Activated CD8-positive, alpha-beta memory T cell treated with anti-CD3 and anti-CD28 coated beads for 1 hour (primary cell): ENCODE measurements at places on chromosomes 1 and 21.

DNA sequence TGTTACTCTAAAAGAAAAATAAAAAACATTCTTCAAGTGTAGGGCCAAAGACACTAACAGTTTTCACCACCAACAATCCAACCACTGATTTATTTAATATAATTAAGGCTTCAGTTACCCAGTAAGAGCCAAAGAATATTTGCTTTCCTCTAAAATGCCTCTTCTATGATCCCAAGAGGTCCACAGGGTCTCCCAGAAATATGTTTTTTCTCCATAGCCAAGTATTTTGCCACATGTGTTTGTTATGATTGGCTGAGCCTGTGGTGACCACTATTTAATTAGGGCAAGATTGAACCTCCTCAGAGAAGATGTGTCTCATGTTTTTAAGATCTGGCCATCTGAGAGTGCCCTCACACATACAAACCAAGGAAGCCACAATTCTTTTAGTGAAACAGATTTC, 135.9 kb downstream of the TPR start:
- DNase-seq: no peak

DNA sequence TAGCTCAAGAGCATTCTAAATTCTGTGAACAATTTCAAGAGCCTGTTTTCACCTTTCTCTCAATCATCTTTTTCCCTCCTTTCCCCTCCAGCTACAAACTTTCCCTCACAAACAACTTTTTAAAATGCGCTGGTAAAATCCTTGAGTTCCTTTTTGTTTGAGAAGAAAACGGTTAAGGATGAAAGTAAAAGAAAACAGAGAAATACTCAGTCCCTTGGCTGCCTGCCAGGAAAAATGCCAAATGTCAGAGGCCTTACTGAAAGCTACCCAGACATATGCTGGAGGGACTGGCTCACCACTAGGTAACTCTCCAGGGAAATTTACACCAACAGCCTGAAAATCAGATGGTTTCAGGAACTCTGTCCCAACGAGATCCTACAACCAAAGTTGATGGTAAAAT, 11.0 kb upstream of the SERBP1 start:
- no peak for DNase-seq

- DNase-seq: no peak
Measured at GRCh38 chr1:116966791-116967190, 34.8 kb upstream of the CD101 start.

DNA sequence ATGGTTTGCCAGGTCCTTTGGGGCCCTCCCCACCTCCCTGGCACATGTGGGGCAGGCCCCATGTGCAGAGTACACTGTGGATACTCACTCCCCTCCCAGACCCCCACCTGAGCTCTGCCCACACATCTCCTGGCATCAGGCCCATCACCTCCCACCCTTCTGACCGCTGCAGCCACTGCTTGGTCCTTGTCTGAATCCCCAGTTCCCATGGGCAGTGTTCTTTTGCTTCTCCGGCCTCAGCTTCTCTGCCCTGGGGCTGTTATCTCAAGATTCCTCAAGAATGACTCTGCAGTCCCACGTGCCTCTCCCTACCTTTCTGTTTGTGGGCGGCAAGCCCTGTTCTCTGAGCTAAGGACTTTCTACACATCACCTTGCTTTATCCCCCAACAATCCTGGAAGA, 187.7 kb upstream of the EDN2 start:
- DNase-seq: no peak

- no peak for DNase-seq
Measured at GRCh38 chr1:59288046-59288445, 8.8 kb upstream of the FGGY start.

- no peak for DNase-seq
Measured at GRCh38 chr1:89519779-89520358, 4.8 kb upstream of the LRRC8B start.

DNA sequence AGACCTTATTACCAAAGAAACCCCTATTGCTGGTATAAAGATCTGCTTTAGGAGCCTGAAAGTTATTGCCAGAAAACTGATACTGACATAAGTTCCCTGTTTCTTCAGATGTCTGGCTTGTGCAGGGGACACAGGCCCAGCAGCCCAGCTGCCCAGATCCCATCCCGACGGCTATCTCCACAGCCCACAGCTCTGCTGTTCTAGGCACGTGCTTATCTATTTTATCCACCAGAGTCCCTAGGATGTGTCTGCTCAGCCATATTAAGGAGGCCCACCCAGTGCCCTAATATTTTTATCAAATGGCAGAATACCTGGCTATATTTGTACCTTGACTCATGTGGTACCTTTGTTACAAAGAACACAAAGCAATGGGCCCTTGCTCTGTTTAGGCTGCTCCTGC, 58.9 kb downstream of the DDX20 start:
- DNase-seq: no peak

DNA sequence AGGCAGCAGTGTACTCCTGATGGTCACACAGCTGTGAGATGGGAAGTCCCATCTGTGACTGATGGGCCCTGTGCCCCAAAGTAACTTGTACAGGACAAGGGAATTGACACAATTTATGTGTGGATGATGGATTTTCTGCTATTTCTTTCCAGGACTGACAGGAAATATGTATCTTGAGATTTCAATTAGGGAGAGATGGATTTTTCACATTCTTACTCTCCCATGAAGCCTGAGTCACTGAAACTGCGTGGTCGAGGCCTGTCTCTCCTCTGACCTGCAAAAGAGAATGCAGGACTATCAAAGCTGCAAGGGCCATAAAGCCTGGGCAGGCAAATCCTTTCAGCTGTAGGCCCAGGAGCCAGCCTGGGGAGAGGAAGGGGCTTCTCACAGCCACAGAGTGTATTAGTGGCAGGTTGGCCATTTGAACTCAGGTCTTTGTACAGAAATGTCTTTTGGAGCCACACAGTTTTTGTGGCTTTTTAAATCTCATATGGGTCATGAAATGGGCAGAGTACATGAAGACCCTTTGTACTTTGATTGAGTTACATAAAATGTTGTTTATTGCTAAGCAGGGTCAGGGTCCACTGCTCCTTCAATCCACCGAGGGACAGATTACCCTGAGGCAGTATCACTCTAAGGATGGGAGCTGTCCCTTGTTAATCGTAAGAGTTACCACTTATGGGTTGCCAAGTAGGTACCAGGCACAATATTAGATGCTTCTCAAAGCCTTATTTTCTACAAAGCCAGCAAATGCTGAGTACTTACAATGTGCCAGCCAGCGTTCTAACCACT, 14.8 kb downstream of the ALX3 start:
- DNase-seq: no peak

DNA sequence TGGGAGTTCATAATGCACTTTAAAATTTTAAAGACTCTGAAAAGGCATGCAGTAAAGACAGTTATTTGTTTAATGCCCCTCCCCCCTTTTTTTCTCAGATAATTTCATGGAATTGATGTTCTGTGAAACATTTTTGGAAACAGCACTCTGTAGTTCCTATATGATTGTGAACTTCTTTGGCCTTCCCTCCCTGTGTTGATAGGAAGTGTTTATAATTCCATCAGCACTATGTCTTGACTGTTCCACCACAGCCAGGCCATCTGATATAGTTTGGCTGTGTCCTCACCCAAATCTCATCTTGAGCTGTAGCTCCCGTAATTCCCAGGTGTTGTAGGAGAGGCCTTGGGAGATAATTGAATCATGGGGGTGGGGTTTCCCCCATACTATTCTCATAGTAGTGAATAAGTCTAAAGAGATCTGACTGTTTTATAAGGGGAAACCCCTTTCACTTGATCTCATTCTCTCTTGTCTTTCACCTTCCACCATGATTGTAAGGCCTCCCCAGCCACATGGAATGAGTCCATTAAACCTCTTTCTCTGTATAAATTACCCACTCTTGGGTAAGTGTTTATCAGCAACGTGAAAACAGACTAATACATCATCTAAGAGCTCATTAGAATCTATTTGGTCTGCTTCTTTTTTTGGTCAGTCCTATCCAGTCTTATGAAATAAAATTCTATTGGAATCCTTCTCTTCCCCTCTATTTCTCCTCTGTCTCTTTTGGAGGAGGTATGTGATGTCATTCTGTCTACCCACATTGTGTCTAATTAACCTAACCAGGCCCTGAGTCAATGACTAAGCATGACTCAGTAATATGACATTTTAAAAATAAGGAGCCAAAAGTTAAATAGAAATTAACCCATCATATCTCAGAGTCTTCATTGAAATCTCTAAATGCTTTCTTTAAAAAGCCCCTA, 8.9 kb downstream of the CCDC185 start:
- DNase-seq: no peak

DNA sequence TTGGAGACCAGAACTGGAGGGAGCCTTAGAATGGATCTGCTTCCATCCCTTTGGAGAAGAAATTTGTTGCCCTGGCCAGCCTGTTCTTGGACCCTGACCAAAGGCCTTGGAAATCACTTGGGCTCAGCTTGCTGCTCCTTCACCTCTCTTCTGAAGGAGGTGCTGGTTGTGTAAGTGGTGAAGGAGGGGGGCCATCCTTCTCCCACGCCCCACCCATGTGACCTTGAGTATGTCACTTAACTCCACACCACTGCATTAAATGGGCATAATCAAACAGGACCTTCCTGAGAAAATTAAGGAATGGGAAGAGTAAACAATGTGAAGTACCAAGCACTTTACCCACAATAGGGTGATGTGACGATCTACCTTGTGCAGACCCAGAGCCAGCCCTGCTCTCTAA, 68.3 kb upstream of the GJB5 start:
- DNase-seq: no peak

DNA sequence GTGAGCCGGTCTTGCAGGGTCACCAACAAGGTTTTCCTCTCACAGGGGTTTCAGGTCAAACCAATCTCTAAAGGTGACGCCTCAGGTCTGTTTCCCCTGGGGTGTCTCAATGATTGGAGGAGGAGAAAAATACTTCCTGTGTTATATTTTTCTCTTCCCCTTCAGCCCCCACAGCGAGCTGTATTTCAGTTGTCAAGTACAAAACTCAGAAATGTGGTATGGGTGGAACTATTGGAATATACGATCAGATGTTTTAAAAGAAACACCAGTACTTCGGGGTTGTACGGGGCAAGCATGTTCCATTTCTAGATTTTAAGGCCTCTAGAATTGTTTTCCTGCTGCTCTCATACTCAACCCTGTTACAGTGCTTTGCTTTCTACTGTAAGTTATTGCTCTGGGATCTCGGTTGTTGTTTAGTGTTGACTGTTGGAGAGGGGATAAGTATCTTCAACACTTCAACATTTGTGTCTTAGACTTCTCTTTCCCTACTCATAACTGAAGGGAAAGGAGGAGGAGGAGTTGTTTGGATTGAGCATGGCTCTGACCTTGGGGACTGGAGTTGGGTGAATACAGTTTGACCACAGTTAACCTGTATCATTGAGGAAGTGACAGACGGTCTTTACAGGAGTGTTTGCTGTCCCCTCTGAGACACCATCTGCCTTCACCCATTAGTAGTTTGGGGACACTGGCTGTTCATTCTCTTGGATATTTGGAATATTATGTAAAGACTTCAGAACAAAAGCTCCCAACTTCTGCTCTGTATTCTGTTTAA, 2.0 kb downstream of the MAPKAPK2 start:
- DNase-seq: no peak

DNA sequence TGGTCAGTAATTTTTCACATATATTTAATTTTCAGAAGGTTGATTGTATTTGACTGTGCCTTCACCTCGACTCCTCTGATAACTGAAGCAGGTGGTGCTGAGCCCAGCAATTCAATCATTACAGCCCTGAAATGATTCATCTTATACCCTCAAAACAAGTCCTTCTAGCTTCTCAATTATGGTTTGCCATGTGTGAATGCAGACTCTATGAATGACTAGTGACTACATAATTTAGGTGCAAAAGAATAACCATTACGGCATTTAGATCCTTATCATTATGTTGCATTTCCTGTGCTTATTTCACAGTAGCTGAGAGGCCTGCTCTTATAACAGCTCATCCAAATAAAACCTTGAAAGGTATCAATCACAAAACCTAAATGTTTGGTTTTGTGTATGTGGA, 54.0 kb upstream of the COL11A1 start:
- DNase-seq: no peak
